Urinary bladder (tissue), 4 donors: ENCODE measurements at places on chromosomes 11 and 22. TPM values are rescaled to one million over a fixed set of nuclear protein-coding genes. Genes with fewer than 3 reads are reported as not detected.

Gene C22orf23
- 0.95 TPM for polyA plus RNA-seq

Gene CNIH2
- polyA plus RNA-seq: 0.24 TPM

Gene BLID
- polyA plus RNA-seq: not detected

Gene SLC1A2
- 0.44 TPM for polyA plus RNA-seq

Gene CBLIF
- not detected for polyA plus RNA-seq

Gene SIK2
- polyA plus RNA-seq: 10.4 TPM

Gene SLC37A2
- 7.7 TPM for polyA plus RNA-seq

Gene MRGPRX3
- polyA plus RNA-seq: not detected

Gene ARHGAP8
- 1.6 TPM for polyA plus RNA-seq

Gene ARHGAP1
- polyA plus RNA-seq: 128 TPM

Gene BTG4
- not detected for polyA plus RNA-seq

Gene IL18
- 8.3 TPM for polyA plus RNA-seq

Gene TUBA8
- 4.5 TPM for polyA plus RNA-seq

Gene MIF
- polyA plus RNA-seq: 528 TPM
